ENCODE measurements at places on chromosomes 5 and 9. TPM values are rescaled to one million over a fixed set of nuclear protein-coding genes. Genes with fewer than 3 reads are reported as not detected.

ZNF169 gene
- 12.1 TPM for total RNA-seq

- no peak for DNase-seq
Observed at GRCh38 chr9:114386886-114387679, 699 bp downstream of the AKNA start.

DNA sequence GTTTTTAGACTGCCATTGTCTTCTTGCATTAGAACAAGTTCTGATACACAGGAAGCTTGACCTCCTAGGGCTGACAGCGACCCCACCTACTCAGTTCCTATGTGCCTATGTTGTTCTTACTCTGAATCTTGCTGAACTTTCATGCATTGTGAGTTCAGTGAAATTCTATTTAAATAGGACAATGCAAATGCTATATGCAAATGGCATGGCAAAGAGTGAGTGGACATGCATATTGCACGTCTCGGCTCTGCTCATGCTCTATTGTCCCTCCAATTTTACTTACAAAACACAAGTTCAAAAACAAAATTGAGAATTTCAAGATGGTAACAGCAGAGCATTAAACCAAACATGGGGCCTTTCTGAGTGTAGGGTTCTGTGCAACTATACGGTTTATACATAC lies 5.3 kb upstream of the DCP2 start:
- DNase-seq: no peak

REXO4 gene
- total RNA-seq: 16.6 TPM

GLDC gene
- total RNA-seq: 0.46 TPM

DNA sequence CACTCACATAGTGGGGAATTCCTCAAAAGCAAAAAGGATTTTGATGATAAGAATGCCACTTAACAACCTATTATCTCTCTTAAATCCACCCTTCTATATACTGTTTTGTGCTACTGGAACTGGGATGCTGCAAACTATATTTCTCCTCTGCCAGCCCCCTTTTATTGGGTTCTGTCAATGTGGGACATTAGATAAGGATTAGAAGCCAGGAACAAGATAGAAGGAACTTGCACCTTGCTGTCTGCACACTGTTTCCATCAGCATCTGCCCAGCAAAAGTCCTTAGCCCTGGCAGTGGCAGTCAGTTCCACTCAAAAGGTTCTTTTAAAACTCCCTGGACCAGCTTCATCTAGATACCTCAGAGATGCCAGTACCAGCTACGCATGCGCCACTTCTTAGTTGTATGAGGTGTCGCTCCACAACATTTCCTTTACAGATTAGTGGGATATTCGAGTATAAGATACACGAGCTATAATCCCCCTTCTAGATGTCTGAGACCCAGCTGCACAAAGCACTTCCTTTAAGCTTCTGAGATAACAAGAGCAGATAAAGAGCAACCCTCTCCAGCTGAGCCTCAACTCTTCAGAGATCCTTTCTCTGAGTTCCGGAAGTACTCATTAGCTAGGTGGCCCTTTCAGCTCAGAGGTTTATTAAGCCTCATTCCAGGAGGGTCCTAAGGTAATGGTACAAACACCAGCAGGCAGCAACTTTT lies 45.3 kb downstream of the CERT1 start:
- DNase-seq: no peak

DNA sequence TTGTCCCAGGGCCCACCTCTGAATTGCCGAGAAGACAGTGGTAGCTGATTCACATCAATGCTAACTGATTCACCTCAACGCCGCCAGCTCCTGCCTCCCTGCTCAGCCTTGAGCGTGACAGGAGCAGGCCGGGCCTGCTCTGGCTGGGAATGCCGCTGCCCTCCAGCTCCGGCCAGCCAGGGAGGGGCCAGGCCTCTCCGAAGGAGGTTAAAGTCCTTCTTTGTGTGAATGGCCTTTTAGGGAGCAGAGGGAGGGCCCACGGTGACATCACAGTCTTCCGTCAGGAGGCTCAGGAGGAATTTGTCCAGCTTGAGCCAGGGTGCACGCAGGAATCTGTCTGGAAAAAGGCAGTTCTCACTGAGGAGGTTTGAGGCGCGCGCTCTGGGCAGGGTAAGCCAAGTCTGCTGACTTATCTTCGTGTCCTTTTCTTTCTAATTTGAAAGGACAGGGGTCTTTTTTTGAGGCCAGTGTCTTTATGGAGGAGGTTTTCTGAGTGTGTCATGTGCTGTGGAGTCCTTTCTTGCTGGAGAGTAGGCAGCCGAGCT lies 82.7 kb downstream of the C9orf152 start:
- no peak for DNase-seq

DNA sequence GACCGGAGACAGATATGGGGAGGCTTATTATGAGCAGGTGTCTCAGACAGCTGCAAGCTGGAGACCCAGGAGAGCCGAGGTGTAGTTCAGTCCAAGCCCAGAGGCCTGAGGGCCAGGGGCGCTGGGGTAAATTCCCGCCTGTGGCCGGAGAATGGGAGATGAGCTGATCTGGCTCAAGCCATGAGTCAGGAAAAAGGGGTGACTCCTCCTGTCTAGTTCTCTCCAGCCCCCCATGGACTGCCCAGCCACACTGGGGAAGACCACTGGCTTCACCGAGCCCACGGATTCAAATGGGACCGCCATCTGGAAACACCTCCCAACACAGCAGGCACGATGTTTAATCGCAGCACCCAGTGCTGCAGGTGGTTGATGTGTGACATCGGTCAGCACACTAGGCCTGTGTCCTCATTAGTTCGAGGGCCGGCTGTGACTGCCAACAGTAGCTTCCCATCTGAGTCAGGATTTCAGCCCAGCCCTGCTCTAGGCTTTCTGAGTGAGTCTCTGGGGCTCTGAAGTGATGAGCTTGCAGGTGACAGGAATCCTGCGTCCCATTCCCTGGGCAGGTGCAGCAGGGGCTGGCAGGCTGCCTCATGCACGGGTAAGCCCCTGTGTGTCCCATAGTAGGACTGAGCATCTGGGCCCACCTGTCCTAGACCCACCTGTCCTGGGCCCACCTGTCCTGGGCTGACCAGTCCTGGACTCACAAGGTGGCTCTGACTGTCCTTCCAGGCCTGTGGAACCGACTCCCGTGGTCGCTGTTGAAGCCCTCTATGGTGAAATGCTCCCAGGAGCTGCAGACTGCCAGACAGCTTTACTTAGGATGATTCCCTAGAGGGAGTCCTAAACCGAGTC lies 49.7 kb downstream of the AHRR start:
- no peak for DNase-seq

LYSMD3 gene
- 19.4 TPM for total RNA-seq

DNA sequence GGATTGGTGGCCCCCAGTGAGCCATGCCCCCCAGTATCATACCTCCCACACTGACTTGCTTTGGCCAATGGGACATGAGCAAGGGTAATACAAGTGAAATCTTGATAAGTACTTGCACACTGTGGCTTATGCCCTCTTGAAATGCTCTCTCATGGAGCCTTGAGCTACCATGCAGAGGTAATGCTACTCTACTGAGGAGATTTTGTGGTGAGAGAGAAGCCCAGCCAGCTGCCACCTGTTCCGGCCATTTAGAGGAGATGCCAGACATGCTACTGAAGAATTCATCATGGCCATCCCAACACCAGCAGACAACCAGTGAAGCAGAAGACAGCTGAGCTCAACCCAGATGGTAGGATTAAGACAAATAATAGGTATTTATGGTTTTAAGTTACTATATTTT lies 299.5 kb downstream of the MEF2C start:
- no peak for DNase-seq

ARID3C gene
- not detected for total RNA-seq
